Fibroblast of mammary gland (primary cell): ENCODE measurements at places on chromosomes 4 and X.

- DNase-seq = no peak
Measured at GRCh38 chr4:79150820-79151416, 174.9 kb downstream of the NAA11 start.

DNA sequence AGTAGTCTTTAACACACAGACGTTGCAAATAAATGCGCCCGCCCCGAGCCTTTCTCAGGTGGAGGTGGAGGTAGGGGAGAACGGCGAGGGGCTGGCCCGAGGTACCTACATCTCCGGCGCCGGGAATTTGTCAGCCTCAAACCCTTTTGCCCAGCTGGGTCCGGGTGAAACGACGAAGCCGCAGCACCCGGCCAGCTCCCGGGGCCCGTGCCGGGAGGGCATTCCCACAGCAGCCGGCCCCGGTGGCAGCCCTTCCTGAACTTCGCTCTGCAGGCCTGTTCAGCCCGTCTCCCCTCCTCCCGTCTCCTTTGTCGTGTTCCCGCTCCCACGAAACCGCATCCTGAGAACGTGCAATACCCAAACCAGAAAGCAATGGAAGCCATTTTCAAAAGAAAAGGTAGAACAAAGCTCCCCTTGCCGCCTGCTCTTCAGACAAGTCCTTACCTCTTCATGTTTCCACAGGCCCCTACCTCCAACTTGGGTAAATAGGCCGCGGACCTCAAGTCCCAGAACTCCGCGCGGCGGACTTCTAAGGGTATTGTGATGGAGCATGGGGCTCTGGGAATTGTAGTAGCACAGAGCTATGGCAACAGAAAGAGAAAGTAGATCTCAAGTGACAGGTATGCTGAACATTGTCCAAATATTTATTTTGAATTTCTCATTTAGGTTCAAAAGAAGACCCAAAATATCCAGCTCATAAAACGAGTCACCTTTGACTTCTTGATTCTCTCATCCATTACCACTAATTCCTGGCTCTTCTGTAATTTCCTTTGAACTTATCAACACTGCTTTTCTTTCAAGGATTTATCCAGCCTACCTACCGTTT, at the start of gene RBM41:
Gene RBM41, minus strand, starts transcription at position 501 of the 826 bp plus-strand sequence. Its CDS starts 49 bp downstream, at position 452.
- DNase-seq = peak; percentile 70

- no peak for DNase-seq
Measured at GRCh38 chr4:79175716-79176115, 150.1 kb downstream of the NAA11 start.

DNA sequence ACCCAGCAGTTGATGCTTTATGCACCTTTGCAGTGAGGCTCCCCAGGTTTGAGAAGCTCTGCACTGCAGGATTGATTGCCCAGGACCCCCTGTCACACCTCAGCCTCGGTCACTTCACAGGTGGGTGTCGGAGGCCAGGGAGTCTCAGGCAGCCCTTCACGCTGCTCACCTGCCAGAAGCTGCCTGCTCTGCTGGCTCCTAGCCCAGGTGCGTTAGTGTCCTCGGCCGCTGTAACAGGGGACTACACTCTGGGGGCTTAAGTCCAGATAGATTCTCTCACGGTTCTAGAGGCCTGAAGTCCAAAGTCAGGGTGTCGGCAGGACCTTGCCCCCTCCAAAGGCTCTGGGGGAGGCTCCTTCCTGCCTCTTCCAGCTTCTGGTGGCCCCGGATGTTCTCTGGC, 79.9 kb downstream of the CPZ start:
- DNase-seq = no peak

DNA sequence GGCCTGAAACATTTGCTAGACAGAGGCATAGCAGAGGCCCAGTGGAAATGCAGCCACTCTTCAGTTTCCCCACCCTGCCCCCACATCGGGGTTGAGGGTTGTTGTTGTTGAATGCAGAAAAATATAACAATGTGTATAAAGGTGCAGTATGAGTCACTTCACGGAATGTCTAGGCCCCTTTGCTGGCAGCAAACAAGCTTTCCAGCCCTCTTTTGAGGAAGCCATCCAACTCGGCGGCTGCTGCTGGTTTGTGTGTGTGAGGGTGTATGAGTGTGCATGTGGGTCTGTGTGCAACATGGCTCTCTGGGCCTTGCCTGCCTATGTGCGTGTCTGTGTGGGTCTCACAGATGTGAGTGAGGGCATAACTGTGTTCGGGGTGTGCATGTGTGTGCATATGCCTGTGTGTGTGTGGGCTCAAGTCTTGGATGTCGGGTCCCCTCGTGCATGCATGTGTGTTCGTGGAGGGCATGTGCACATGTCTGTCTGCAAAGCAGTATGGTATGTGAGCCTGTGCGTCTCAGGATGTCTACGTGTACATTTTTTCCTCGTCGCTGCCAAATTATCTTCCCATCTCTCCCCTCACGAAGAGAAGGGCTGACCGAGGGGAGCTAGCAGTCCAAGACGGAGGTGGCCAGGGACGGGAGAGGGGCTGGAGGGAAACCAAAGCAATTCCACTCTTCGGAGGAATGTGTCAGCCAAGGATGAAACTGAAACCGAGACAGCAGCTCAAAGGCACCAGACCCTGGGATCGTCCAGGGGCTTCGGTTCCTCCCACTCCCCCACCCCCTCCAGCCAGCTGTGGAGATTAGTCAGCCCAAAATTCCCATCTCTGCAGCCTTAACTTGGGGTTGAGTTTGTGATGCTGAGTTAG, 8.4 kb upstream of the ELF4 start:
- peak; percentile 80 for DNase-seq

DNA sequence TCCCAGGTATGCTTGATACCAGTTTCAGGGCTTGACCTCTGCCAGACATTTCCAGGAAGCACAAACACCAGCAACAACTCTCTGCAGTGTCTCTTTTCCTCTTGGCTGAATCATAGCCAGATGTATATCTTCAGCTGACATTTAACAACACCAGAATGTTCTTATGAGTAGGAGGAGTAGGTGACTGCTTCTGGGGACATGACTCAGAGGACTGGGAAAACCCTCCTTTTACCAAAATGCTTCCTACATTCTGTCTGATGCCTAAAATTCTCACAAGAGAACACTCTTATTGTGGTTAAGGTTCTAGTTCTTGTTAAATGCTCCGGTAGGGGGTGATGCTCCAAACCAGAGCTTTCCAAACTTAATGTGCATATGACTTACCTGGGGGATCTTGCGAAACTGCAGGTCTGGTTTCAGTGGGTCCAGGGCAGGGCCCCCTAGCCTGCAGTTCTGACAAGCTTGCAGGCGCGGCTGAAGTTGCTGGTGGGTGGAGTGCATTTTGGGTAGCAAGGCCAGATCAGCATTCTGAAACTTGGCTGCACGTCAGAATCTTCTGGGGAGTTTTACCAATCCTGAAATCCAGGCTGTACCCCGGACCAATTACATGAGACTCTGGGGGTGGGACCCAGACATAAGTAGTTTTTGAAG, 329.3 kb upstream of the RPS6KA3 start:
- peak; percentile 81 for DNase-seq

- peak; percentile 44 for DNase-seq
Measured at GRCh38 chr4:156547891-156548290, 423.7 kb downstream of the PDGFC start.

- peak; percentile 39 for DNase-seq
Measured at GRCh38 chrX:18983666-18984380, at the start of gene PHKA2. PHKA2 (minus strand) TSS chrX:18984114; CDS start chrX:18983932, 182 bp downstream.

DNA sequence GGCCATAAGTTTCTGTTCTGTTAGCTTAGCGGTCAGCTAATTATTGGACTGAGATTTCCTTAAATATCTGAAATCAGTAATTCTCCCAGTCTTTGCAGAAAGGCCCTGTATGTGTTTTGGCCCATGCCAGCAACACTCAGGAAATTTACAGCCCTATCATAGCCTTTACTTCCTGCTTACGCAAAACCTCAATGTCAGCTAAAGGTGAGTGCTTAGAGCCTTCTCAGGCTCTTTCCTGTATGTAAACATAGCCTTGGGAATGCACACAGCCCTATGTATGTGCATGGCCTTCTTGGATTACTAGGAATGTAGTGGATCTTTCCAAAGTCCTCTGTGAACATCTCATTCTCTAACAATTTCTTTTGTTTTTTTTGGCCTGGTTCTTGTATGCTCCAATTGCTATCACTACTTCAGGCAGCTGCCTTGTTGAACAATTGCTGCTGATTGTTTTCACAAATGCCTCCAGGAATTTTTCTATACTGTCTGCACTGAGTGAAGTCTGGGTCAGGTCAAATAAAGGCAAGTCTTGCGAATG, 200.0 kb downstream of the PPP1R2C start:
- no peak for DNase-seq

- DNase-seq = no peak
Measured at GRCh38 chr4:76442807-76443206, 7.8 kb downstream of the SHROOM3 start.

DNA sequence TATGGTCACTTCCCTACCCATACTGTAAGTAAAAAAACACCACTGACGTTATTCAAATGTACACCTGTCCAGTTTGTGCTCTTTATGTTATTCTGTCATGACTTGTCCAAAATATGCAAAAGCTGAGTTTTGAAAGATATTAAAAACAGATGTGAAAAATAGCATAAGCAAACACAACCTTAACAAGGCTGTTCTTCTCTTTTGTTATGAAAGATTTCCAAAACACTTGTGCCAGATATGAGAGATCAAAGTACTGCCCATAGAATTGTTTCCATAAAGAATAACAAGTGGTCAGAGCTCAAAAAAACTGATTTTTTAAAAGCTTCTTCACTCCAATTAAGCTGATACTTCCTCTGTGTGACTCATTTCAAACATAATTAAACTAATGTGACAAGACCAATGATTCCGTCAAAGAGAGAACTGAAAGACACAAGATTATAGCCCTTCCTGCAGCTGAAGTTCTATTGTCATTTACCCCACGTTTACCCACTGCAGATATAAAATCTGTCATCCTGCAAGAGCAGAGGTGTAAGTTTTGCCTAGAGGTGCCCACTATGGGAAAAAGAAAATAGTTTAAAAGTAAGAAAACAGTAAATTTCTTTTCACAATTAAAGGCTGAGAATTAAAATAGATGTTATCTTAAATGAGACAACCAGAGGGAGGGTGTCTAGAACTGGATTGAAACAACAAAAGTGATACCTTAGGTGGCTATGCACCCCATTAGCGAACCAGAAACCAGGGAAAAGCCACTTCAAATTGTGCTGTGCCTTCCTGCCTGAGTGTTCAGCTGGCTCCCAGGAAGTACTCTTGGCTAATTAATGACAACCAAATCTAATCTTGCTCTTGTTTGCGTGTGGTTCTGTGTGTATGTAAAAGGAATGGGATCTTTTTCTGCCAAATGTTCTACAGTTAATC, 30.1 kb downstream of the RASSF6 start:
- DNase-seq = no peak
